ENCODE measurements at places on chromosomes 11 and 22. TPM values are rescaled to one million over a fixed set of nuclear protein-coding genes. Genes with fewer than 3 reads are reported as not detected.

The ANO5 gene
- 4.8 TPM for polyA plus RNA-seq

The KCNJ1 gene
- polyA plus RNA-seq = 111 TPM

The OTOG gene
- 0.25 TPM for polyA plus RNA-seq

The OR2AT4 gene
- polyA plus RNA-seq = 0.03 TPM

The YAP1 gene
- polyA plus RNA-seq = 199 TPM

The CEND1 gene
- 0.36 TPM for polyA plus RNA-seq

The POU2AF3 gene
- polyA plus RNA-seq = 9.2 TPM

The OR5AK2 gene
- polyA plus RNA-seq = not detected

The SORL1 gene
- polyA plus RNA-seq = 63.0 TPM

The MUC5AC gene
- polyA plus RNA-seq = not detected

DNA sequence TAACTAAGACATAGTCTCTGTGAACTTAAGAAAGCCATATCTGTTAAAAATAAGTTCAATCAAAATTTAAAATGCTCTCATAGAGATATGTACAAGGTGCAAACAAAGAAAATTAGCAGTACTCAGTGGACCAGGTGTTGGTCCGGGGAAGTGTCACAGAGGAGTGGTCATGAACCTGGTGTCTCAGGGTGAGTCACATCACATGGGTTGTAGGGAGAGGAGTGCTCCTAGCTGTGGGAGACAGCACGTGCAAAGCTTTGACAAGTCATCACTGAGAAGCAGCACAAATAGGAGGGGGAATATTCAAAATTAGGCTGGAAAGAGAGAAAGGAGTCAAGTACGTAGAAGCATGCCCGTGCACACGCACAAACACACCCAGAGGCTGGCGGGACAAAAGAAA is 438.1 kb downstream of the NTM start:
- DNase-seq = no peak

DNA sequence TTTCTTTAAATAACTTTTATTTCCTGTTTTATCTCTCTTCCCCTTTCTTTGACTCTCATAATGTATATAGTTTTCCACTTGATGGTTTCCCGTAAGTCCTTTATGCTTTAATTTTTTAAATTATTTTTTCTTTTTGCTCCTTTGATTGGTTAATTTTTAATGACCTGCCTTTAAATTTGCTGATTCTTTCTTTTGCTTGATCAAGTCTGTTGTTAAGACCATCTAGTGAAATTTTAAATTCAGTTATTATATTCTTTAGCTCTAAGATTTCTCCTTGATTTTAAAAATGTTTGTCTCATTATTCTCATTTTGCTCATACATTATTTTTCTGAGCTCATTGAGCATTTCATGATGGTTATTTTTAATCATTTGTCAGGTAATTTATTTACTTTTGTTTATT is 718.6 kb downstream of the METTL15 start:
- DNase-seq = no peak

DNA sequence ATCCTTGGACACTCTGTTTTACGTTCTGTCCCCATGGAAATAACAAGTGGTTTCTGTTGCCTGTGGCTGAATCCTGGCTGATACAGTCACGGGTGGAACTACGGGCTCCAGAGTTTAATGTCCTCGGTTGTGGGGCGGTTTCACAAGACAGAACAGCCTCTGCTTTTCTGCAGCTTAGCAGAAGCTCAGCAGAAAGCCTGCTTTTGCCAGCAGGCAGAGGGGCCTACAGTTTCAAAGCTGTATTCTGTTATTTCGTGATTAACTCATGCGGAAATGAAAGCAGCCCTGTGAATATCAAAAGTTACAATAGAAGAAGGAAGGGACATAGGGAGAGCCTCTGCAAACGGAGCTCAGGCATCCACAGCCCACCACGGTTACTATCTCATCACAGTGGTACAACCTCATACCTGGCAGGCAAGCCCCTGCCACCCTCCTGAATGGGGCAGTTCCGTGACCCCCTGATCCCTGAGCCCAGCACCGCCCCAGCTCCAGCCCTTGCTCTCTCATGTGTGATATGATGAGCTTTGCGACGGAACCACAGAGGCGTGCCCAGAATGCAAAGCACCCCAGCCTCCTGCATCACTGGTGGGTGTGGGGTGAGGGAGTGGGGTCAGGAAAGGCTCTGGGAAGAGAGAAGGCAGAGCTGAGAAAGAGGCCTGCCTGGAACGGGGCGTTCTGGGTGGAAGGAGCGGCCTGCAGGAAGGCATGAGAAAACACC is 360.6 kb downstream of the BRD1 start:
- no peak for DNase-seq

GRCh38 chr22:19800761-19801244 is 40.2 kb downstream of the TBX1 start:
- no peak for DNase-seq

DNA sequence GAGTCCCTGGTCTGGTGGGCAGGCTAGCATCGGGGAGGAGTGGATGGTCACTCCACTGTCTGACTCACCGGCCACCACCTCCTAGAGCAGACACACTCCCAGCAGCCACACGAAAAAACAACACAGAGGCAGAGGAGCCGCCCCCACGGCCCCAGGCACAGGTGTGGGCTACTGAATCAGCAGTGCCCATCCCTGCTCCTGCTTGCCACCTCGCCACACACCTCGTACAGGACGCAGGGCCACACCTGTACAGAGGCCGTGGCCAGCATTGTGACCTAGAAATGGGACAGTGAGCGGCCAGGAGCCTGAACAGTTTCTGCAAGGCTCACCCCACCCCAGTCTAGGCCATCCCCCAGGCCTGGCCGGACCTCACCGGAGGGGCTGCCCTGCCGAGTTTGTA is 14.0 kb downstream of the TRIM29 start:
- no peak for DNase-seq

DNA sequence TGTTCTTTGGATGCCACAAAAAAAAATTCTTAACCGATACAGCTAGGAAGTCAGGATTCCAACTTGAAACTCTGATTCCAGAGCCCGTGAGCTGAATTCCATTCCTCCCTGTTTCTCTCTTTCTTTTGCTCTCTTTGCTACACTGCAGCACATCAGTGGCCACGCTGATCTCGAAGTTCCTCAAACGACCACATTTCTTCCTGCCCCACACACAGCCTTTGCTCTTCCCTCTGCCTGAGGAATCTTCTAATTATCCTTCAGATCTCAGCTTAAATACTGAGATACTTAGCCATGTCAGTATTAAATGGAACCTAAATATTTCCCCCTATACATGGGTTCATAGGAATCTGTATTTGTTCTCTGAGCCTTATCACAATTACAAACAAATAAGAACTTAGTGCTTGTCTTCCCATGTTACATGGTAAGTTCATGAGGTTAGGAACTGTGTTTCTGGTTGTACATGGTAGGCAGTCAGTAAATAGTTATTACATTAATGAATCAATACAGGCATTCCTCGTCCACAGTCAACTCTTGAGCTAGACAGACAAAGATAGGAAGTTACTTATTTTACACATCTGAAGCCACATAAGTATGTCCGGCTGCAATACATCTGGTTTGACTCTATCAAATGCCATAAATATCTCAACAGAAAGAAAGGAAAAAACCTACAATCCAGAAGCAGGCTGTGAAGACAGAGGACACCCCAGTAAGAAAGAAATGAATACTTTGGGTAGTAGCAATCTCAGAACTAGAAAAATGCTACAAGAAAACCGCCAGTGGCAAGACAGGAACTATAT is 86.6 kb downstream of the MAML2 start:
- no peak for DNase-seq

- no peak for DNase-seq
Measured at GRCh38 chr22:46147471-46148267, 2.7 kb upstream of the PPARA start.

GRCh38 chr22:43118953-43119458 is 8.5 kb downstream of the BIK start:
- DNase-seq = no peak

- peak; percentile 61 for DNase-seq
Measured at GRCh38 chr22:29306175-29306834, at the start of gene GAS2L1. Gene GAS2L1, plus strand, starts transcription at chr22:29306650. Its CDS starts 1,456 bp downstream, at chr22:29308106.

GRCh38 chr11:69419662-69420395 is 61.6 kb upstream of the LINC01488 start:
- DNase-seq = no peak

DNA sequence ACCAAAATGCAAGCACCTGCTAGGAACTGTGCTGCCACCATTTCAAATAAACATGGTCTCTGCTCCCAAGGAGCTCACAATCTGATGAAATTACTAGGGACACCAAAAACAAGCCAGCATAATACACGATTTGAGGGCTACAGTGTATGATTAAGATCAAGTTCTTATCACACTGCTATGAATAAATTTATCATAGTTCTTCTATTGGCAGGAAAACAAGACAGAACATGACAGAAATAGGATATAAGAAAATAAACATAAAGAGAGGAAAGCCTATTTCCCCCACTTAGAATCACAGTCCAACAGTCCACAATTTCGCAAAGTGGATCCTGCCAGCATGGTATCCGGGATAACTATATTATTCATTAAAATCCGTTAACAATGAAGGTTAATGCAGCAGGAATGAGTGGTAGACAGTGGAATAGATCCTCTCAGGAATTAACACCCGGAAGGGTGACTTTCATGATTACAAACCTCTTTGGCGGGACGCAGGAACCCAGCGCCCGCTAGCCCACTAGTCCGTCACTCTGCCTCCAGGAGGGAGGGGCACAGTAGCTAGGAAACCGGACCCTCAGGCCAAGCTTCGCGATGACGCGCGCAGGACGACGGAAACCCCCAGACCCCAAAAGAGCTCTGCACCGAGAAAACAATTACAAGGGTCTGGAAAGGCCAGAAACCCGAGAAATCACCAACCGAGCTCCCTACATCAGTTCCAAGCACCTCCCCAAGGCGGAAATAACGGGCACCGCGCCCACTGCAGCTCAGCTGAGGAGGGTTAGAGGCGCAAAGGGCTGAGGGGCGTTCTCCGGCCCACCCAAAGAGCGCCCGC is 607 bp downstream of the CCDC82 start:
- peak; percentile 49 for DNase-seq

- no peak for DNase-seq
Measured at GRCh38 chr22:39024519-39025308, 3.8 kb downstream of the APOBEC3D start.

- DNase-seq = no peak
Measured at GRCh38 chr22:31739795-31740201, 10.1 kb downstream of the PRR14L start.

GRCh38 chr22:49760630-49761571 is 66.8 kb downstream of the BRD1 start:
- no peak for DNase-seq

DNA sequence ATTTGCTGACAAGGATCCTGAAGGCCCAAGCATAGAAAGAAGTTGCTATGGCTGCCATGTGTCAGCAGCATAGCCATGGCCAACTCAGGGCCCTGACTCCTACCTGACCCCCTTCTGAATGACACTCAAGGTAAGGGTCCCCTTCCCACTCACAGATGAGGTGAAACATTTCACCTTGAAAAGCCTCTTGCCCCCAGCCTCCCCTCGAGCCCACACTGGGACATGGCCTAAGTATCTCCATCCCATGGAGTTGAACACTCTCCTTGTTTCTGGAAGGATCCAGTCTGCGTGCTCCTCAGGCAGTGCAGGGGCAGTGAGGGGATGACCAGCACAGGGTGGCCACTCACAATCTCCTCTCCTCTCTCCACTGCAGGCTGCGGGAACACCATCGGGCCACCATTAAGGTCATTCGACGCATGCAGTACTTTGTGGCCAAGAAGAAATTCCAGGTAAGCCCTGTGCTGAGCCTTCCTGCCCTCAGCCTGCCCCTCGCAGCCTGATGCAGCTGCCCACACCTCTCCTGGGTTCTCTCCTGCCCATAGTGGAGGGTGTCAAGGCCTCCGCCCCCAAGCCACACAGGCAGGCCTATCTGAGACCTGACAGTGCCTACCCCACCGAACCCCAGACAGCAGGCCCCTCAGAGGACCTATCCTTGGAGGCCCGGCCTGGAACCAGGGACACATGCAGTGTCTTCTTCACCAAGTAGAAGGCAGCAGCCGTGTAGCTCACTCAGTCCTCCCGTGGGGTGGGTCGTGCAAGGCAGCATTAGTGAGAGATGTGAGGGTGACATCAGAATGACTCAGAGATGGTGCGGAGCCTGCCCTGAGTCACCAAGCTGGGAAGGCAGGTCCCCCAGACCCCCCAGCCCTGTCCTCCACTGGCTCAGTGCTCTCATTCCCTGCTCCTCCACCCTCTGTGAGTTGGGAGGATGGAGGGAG is 68.9 kb upstream of the KCNQ1OT1 start:
- no peak for DNase-seq

GRCh38 chr22:37088750-37089408 is 20.6 kb downstream of the TMPRSS6 start:
- DNase-seq = no peak

- DNase-seq = no peak
Measured at GRCh38 chr11:12239396-12239795, 129.0 kb downstream of the MICAL2 start.

GRCh38 chr22:38124236-38124974 is 13.9 kb upstream of the BAIAP2L2 start:
- no peak for DNase-seq

DNA sequence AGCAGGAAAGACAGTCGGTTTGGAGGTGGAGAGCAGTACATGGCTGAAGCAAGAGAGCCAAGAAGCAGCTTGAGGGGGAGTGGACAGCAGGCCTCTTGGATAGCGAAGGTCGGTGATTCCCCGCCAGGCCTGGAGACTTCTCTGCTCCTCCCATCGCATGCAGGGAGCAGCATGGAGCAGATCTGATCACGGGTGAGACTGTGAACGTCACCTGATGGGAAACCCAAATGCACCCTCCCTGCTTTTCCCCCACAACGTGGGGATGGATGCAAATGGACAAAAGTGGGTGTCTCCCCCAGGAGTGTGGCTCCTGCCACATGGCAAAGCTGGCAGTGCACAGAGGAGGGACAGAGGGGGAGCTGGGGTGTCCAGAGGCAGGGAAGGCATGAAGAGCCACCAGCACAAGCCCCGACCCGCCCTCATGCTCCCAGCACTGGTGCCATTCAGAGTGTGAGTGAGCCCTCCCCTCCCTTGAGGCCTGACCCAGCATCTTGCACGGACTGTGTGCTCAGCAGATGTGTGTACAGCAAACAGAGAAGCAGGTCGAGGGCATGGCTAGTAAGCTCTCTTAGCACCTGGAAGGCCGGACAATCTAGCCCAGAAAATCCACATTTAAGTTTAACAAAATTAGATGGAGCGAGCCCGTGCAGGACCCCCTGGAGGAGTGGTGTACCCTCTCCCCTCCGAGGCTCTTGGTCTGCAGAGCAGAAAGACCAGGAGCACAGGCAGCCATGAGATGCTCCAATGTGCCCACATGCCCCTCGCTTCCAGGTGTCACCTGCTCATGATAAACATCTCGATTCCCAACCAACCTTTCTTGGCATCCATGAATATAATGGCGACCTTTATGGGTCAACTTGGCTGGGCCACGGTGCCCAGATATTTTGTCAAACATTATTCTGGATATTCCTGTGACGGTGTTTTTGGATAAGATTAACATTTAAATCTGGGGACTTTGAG is 661.7 kb downstream of the TBC1D22A start:
- no peak for DNase-seq

Measured in right renal pelvis (tissue), 4 donors.